ENCODE measurements at places on chromosomes 11 and 22. TPM values are rescaled to one million over a fixed set of nuclear protein-coding genes. Genes with fewer than 3 reads are reported as not detected.

The OR52N4 gene
- total RNA-seq: not detected

DNA sequence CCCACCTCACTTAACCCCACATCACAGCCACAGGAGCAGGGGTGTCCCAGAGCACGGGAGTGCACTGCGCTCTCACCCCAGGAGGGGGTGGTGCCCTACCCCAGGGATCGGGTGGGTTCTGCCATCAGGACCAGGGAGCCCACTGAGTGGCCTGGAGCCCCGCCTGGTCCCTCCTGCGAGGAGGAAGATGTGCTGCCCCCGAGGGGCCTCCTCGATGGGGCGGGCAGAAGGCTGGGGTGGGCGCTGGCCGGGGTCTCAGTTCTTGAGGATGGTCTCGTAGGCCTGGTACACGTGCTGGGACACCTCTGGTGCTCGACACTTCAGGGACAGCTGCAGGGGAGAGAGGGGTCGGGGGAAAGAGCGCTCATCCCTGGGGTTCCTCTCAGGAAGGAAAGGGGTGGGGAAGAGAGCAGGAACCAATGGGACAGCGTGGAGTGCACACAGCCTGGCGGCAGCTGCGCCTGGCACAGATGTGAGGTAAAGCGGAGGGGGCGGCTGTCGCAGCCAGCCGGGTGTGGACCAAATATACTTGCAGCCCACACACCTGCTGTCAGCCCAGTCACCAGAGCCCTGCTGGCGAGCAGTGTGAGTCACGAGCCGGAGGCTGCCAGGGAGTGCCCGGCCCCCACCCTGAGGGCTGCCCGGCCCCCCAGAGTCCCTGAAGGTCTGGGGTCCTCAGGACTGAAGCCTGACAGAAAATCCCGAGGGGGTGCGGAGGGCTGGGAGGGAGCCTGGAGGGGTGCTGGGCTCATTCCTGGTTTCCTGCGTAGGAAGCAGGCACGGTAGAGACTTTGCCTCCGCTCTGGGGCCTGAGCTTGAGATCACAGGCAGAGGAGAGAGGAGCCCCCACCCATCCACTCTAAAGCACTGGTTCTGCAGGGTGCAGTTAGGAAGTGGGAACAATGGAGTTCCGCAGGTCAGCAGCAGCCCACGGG is 13.3 kb upstream of the RASL10A start:
- no peak for DNase-seq

GRCh38 chr11:9760193-9760575 is 96.3 kb downstream of the SWAP70 start:
- peak; percentile 95 for DNase-seq

GRCh38 chr11:127997594-127997993 is 589.8 kb downstream of the ETS1 start:
- DNase-seq: no peak
